ENCODE measurements at places on chromosomes 3 and 15.

- DNase-seq, result no peak
Observed at GRCh38 chr3:14188041-14188754, 9.6 kb downstream of the LSM3 start.

GRCh38 chr3:52288674-52289073 is 1.0 kb downstream of the GLYCTK start:
- no peak for DNase-seq

- DNase-seq, result no peak
Observed at GRCh38 chr3:55203006-55203405, 275.1 kb upstream of the LRTM1 start.

GRCh38 chr3:71931922-71932321 is 147.0 kb upstream of the PROK2 start:
- DNase-seq, result no peak

- no peak for DNase-seq
Observed at GRCh38 chr3:106276755-106277612, 408.2 kb upstream of the CBLB start.

- DNase-seq, result peak; percentile 37
Observed at GRCh38 chr15:48559285-48559684, 86.2 kb downstream of the FBN1 start.

- DNase-seq, result no peak
Observed at GRCh38 chr3:77267589-77267988, 227.7 kb downstream of the ROBO2 start.

DNA sequence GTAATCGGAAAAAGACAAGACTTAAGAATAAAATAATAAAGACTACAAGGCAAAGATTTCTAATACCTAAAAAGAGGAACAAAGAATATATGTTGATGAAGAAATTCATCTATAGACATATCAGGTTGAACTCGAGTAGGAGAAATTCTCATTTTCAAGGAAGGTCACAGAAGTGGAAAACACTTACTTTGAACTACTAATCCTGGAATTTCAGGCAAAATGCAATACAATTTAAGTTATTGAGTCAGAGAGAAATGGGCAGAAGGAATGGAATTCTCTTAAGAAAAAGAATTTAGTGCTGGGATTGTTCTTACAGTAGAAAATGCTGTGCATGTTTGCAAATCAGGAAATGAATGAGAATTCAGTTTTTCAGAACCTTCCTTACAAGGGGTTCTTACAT is 135.9 kb upstream of the TGFBR2 start:
- DNase-seq, result no peak

GRCh38 chr3:134809427-134810051 is 14.5 kb downstream of the EPHB1 start:
- DNase-seq, result no peak

DNA sequence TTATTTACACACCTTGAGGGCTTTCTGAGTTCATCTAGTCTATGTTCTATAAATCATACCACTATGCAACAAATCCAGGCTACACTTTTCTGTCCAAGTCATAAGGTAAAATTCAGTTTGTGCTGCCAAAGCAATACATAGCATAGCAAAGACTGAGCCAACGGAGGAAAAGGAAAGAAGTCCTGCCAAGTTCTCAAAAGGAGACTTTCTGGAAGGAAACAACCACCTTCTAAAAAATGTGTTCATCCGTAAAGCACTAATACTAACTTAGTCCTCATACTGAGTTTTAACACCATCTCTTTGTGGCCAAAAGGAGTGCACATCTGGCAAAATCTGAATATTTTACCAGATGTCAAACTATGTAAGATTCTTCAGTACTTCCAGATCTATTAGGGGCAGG is 620.2 kb downstream of the RBMS3 start:
- no peak for DNase-seq

GRCh38 chr3:37773911-37774310 is 87.8 kb upstream of the CTDSPL start:
- DNase-seq, result no peak

DNA sequence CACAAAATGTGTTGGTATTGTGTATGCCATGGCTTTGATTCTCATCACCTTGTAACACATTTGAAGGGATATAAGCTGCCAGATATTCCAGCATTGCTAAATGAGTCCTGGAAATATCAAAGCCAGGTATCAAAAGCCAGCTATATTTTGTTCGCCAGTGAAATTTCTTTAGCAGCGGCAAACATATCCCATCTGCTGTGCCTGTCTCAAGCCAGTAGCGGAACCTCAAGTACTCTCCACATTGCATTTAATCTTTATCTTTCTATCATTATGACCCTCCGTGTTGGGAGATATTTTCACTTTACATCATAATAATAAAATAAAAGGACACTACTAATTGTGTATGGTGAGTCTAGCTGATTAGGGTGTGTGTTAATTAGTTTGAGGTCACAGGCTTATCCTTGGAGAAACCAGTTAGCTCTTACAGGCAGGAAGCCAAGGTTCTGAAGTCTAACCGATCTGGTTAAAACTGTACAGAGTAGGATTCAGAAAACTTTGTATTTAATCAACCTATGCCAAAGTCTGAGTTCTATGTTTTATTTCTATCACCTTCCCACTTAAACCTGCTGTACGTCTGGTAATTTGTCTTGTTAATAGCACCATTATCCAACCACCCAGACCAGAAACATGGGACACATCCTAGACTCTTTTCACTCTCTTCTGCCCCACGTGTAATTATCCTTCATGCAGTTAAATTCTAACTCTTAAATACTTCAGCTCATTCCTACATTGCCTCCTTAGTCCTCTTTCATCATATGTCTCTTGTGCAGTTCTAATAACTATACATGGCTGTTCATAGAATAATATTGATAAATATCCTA is 14.5 kb downstream of the TIPARP start:
- no peak for DNase-seq

DNA sequence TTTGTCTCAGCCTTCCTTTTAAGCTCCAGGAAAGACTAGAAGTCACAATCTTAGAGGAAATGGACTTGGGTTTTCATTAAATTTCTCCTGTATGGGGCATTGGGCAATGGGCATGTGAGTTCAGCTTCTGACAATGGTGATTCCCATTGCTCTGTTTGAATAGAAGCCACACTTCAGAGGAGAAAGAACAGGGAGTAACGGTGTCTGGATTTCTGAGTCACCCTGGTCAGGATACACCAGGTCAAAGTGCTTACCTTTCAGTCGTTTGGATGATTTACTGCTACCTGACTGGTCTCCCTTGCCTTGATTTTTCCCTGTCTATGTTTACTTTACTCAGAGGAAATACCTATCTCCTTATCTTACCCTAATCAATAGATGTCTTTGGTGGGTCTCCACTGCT is 111.7 kb upstream of the VEPH1 start:
- no peak for DNase-seq

DNA sequence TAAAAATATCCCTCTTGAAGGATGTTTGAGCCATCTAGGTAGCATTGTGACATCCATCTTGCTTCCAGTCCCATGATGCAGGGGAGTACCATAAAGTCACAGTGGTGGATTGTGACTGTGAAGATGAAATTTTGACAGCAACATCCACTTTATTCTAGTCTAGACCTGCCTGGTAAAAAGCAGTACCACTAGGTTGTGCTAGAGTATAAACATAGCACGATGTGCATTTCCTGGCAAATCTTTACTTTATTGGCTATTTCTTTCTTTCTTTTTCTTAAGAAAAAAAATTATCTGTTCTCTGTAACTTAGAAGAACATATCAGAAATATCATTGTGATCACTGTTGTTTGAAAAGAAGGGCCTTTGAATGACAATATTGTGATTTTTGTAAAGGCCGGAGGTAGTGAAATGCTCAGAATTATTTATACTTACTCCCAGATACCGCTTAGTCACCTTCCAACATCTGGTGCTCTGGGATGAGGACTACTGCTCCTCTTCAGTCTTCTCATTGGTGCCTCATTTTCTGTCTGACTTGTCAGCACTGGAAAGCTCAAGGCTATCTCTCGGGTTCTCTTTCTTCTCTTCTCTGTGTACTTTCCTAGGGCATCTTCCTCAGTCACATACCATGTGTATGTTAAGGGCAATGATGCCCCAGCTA is 35.6 kb downstream of the AGBL1 start:
- no peak for DNase-seq
